Hematopoietic multipotent progenitor cell treated with erythropoietin and hydrocortisone succinate and interleukin-3 and kit ligand, for 8 days (in vitro differentiated cells): ENCODE measurements at places on chromosomes 16 and 17.

GRCh38 chr17:61155590-61156237 is 243.9 kb upstream of the TBX2 start:
- no peak for DNase-seq

DNA sequence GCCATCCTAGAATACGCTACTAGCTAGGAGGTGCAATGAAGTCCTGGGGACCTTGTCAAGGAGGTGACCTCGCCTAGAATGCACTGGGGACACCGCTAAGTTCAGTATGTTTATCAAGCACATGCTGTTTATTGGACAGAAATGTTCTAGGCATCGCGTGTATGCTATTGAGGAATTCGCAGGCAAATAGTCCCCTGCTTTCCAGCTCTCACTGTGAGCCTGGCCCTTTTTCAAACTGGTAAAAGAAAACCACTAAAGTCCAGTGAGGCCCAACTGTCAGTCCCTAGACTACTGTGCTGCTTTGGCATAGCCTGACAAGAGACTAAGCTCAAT is 1.2 kb upstream of the FAM222B start:
- no peak for DNase-seq

- DNase-seq: no peak
These were observed 198.5 kb downstream of the NTN1 start for GRCh38 chr17:9219631-9220397.

GRCh38 chr16:78957317-78958100 is 643.0 kb downstream of the MAF start:
- DNase-seq: no peak

GRCh38 chr16:50519001-50519400 is 29.2 kb upstream of the NKD1 start:
- no peak for DNase-seq

DNA sequence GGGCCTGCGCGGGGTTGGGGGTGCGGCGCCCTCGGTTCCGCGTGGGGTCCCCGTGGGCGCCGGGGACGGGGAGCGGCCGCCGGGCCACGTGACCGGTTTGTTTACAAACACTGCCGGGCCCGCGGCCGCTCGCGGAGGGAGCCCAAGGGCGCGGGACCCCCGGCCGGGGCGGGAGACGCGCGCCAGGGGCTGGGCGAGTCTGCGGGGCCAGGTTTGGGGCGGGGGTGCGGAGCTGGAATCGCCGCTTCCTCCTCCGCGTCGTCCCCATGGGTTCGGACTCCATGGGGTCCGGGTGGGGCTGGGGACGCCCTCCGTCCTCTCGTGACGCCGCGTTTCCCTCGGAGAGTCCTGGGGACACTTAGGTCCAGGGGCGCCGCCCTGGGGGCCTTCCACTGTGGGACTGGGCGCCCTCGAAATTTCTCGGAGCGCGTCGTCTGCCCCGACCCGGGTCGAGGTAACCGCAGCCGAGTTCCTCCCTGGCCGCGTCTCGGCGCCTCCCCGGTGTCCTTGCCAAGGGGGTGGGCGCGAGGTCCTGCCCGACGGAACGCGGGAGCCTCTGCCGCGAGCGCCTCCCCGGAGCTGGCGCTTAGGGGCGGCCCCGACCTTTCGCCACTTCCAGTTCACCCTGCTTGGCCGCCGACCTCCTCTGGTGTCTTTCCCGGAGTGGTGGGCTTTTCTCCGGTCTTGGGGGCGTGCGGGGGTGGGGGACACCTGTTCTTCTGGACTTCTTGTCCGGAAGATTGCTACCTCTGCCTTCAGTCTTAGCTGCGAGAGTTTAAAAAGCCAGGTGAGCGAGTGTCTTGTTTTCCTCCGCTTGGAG is 684 bp downstream of the YPEL2 start:
- no peak for DNase-seq

DNA sequence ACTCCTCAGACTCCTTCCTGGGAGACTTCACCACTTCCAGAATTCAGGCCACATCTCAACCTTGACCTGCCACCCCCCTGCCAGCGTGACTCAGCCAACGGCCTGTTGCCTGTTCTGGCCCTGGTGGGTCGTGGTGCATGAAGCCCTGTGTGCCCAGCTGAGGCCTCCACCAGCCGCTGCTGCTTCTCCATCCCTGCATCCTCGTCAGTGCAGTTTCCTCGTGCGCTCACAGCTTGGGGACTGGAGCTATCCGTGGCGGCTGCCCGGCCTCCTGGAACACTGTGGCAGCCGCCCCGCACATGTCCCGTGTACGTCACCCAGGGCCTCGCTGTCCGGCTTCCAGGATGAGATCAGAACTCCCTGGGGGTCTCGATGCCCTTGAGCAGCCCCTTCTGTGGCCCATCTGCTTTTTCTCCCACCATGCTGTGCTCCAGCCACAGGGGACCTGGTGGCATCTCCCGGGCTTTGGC is 8.0 kb upstream of the TEDC2 start:
- DNase-seq: no peak

DNA sequence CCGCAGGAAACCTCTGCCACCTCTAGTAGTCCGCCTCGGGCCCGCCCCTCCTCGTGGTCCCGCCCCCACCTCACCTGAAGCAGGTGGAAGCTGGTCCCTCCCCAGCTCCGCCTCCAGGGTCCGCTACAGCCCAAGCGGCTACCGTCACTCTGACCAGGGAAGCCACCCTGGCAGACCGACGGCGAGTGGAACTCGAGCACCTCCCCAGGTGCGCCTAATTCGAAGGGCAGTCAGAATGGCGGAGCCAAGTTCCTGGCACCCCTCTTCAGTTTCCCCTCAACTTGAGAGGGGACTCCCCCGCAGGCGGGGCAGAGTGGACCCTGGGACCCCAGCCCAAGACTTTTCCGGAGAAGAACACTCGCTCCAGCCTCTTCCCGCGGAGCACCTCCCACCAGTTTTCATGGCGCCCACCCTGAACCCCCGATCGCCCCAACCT is 507 bp downstream of the FHOD1 start:
- DNase-seq: no peak

GRCh38 chr17:73192894-73193701 is at the start of gene COG1:
TSS of gene COG1 (plus strand) at chr17:73193055. CDS start at chr17:73193070, 15 bp downstream.
- peak; percentile 86 for DNase-seq

- no peak for DNase-seq
These were observed 2.1 kb upstream of the FBXO47 start for GRCh38 chr17:38969281-38969680.

DNA sequence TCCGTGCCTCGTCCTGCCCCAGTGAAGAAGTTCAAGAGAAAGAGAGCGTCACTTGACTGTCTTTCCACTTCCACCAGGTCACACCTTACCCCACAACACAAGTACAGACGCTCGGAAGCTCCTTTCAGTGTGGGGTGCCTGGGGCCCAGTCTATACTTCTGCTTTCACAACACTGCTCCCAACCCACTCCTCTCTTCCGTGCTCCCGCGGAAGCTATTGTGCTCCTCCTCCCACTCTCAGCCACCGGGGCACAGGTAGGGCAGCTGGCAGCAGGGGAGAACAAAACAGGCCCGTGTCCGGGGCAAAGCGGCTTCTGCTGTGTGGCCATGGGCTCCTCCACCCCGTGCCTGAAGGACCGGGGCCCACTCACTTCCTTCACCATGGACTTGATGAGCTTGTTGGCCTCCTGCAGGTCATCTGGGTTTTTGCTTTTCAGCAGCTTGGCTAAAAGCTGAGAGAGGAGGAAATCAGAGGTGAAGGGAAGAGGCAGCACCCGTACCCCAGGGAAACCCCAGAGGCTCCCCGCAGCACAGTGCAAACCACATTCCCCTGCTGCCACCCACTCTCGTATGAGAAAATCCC is 18.9 kb downstream of the GGA3 start:
- no peak for DNase-seq

- DNase-seq: no peak
These were observed 17.9 kb downstream of the MYO1C start for GRCh38 chr17:1474402-1475189.

GRCh38 chr16:73384506-73385089 is 336.7 kb upstream of the ZFHX3 start:
- DNase-seq: no peak

GRCh38 chr16:72926177-72927070 is 121.5 kb downstream of the ZFHX3 start:
- no peak for DNase-seq

GRCh38 chr17:68697850-68698361 is 96.7 kb upstream of the FAM20A start:
- DNase-seq: no peak

- no peak for DNase-seq
These were observed 94.2 kb downstream of the HELZ start for GRCh38 chr17:67150826-67151225.

DNA sequence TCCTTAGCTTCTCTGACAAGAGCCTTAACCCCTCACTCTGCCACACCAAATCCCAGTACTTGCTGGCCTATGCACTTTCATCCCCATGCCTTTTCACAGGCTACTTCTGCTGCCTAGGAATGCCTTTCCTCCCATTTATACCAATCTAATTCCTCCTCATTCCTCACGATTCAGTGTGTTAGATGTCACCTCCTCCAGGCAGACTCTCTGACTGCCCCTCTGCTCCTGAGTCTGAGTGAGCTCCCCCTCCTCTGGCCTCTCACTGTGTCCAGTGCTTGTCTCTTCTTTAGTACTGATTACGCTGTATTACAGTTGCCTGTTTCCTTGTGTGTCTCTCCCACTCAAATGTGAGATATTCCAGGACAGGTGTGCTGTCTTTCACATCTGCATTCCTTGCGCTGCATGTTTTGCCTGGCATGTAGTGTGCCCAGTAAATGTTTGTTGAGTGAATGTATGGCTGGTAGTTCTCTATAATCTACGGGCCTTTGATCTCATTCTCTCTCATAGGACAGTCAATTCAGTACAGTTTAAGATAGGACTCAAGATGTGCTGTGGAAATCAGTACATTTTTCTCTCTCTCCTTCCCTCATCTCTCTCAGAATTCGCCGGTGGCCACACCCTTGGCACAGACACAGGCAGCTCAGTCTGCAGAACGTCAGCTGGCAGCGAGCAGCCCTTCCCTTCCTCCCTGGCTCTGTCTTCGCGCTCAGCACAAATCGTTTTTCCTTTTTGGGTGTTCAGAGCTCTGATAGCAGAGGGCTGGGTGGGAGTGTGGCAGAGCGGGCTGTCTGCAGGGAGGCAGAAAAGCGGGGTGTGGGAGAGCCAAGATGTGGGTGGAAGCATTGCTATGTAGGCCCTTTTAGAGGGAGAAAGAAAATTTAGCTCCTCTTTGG is 18.5 kb downstream of the ARL4D start:
- no peak for DNase-seq

DNA sequence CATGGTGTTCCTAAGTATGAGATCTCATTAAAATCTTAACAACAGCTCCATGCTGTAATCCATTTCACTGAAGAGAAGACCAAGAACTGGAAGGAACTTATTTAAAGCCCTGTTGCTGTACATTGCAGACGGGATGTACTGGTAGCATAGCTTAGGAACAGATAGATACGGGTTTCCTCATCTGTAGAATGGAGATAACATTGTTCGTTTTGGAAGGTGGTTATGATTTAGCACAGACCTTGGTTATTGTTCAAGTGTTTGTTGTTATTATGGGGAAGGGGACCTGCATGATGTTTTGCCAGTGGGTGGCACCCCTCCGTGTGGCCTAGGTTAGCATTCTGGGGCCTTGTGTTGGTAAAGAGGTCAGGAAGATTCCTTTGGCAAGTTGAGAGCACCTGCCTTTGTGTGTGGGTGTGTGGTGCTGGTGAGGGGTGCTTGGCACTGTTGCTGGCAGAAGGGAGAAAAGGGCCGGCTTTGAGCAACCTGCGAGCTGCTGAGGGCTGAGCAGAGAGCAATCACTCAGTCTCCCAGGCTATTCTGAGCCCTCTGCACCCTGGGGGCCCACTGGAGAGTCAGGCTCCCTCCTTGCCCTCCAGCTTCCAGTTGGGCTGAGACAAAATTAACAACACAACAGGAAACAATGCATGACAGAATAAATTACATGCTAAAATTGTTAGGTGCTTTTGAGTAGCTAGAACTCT is 2.3 kb downstream of the TAOK2 start:
- peak; percentile 64 for DNase-seq

DNA sequence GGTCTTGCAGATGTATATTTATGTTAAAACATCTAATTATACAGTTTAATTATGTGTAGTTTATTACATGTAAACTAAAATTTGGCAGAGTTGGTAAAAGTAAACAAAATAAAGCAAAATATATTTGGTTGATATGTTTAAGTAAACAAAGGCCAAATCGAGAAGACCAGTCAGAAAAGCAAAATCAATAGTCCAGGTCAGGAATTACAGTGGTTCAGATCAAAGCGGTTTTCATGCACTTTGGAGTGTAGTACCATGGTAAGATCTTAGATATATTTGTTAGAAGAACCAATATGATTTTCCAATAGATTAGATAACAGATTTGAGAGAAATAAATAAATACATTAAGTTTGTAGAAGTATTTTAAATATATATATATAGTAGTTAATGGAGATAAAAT is 1421.6 kb upstream of the CDH8 start:
- DNase-seq: no peak

GRCh38 chr17:35235289-35235688 is 7.6 kb upstream of the SLFN5 start:
- DNase-seq: no peak

- no peak for DNase-seq
These were observed 539 bp upstream of the CKLF start for GRCh38 chr16:66551788-66552285.

- DNase-seq: peak; percentile 68
These were observed 27.6 kb upstream of the PITPNA start for GRCh38 chr17:1590029-1590746.

GRCh38 chr16:57299009-57299718 is 14.7 kb upstream of the PLLP start:
- DNase-seq: peak; percentile 85

DNA sequence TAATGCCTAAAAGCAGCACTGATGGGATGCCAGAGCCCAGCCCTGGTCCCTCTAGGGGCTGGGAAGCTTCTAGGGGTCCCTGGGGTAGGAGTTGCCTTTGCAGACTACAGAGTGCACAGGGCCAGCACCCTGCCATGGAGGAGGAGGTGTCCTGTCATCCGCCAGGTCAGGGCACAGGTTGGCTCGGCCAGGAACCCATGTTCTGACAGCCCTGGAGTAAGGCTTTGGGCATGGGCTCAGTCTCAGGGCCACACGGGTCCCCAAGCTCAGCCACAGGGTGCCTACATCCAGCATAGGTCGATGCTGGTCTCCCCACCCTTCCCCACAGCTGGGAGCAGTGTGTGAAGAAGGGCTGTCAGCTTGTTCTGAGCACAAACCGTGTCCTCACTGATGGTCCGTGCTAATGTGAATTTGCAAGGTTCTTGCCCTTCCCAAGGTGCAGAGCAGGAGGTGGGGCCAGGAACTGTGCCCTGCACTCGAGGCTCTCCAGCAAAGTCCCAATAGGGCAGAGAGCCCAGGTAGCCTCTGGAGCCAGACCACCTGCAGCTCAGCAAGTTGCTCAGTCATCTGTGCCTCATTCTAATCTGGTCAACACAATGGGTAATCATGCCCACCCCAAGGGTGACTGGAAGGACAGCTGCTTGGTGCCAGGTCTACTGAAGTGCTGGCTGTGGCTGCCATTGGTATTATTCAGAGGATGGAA is 72.8 kb downstream of the AMFR start:
- no peak for DNase-seq

DNA sequence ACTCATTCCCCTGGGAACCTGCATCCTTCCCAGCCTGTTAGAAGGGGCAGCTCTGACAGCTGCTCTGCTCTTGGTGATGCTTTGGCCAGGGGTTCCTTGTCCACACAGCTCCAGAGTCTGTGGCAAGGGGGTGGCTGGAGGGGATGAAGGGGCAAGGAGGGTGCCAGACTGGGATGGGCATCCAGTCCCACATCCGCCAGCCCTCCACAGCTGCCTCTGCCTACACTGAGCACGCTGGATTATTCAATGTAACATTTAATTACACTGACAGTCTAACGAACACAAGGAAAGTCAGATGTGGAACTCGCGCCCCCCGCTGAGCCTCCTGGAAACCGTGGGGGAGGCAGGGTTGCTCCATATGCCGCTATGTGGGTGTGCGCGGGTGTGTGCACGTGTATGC is 101.1 kb downstream of the C16orf78 start:
- DNase-seq: no peak

GRCh38 chr16:6548507-6548906 is 784.1 kb upstream of the RBFOX1 start:
- DNase-seq: no peak
